ENCODE measurements at places on chromosomes 11 and 22.

GRCh38 chr22:38413085-38414008 lies 41.7 kb downstream of the KCNJ4 start:
- no peak for DNase-seq

DNA sequence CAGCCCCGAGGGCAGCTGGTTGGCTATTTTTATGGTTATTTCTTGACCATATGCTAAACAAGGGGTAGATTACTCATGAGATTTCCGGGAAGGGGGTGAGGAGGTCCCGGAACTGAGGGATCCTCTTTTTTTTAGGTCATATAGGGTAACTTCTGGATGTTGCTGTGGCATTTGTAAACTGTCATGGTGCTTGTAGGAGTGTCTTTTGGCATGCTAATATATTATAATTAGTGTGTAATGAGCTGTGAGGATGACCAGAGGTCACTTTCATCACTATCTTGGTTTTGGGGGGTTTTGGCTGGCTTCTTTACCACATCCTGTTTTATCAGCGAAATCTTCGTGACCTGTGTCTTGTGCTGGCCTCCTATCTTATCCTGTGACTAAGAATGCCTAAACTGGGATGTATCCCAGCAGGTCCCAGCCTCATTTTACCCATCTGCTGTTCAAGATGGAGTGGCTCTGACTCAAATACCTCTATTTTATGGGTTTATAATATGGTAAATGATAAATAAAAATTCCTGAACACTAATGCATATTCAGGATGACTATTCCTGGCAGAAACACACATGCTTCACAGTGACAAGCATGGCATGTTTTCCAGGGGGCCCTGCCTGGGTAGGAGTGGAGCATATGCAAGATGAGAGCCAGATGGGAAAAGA lies 11.2 kb downstream of the KREMEN1 start:
- DNase-seq: no peak

DNA sequence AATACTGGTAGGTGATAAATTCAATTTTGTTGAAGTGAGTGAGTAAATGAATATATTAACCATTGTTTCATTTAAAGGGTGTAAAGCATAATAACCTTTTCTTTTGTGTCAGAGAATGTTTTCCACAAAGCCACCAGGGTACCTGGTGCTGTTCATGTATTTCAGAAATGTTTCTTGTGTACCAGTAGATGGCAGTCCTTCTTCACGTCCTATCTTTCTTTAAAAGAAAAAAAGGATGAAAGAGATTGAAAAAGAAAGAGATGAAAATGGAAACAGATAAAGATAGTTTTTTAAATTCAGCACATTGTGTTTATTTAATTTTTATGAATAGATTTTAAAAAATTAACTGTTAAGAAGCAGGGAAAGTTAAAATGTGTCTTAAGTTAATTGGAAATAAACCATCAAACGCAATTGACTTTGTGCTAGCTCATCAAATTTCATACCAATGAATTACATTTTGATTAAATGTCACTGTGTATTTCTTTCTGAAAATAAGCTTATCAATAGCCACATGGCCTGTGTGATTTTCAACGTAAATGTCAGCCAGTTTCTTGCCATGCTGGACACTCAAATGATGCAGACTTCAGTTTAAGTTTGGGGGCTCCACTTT lies 65.5 kb upstream of the CHORDC1 start:
- DNase-seq: peak; percentile 56

DNA sequence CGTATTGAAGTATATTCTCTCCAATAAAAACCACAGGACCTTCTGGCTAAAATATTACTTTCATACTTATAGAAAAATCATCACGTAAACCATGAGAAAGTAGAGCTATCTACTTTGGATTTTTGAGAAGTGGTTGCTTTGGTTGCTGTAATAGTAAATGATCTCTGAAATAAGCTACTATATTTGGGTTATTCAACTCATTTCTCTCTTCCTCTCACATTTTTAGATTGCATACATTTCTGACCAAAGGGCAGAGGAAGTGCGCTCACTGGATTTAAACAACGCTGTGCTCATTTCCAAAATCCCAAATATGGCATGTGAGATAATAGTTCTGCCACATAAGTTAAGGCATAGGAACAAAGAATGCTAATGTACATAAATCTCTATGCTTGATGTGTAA lies 357.0 kb downstream of the LRRC4C start:
- no peak for DNase-seq

DNA sequence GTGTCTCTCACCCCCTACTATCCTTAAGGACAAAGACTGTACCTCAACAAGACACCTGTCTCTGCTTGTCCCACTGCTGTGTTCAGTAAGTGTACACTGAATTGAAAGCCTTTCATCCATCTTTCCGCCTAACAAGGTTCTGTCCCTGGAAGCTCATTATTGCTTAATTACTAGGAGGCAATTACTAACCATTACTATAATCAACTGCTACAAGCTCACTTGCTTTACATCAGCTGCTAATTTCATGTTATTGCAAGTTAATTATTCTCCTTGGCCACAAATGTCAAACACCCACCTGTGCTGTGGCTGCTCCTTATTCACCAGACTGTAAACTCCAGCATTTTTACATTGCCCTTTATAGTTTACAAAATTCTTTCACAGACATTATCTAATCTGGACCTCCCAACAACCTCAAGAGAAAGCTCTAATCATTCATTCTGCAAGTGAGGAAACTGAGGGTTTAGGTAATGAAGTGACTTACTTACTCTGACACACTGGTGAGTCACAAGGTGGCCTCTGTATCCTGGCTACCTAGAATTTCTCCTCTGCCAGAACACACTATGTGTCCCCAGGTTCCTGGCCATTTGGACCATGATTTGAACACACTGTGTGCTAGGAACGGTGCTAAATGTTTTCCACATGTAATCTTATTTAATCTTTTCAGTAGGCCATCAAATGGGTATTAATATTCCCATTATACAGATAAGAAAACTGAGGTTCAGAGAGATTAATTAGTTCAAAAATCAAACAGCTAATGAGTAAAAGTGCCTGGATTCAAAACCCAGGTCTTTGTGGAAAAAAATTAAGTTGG lies 66.7 kb downstream of the RAB30 start:
- DNase-seq: no peak

GRCh38 chr11:74570266-74571061 lies 21.9 kb upstream of the POLD3 start:
- peak; percentile 70 for DNase-seq

GRCh38 chr11:44943696-44944095 lies 7.0 kb downstream of the TP53I11 start:
- no peak for DNase-seq
